CD4-positive, alpha-beta T cell treated with Interleukin-6 at 100 ng/mL for 8 hours (primary cell): ENCODE measurements at places on chromosomes 7 and 10.

DNA sequence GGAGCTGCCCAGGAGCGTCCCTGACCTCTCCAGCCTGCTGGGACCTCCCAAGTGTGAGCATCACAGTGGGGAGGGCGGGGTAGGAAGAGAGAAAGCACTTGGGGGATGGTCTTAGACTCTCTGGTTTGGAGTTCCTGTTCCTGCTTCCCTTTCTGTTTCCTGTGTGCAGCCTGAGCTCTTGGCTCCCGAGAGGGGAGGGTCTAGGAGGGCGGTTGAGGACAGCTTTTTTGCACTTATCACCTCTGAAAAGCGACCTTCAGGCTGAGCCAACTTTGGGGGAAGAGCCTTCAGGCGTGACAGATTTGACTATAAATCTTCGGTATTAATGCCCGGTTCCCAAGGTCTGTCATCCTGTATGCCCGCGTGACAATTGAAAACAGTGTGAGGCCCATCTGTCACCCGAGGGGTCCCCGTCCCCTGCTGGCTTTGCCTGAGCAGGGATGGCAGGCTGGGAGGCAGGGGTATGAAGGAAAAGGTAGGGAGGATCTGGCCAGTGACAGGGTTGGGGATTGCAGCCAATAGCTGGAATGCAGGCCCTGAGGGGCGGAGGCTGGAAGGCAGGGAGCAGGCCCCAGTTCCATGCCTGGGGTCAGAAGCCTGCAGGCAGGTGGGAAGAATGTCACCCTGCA lies 78.6 kb downstream of the CDH23 start:
- no peak for DNase-seq

GRCh38 chr7:109354000-109354399 lies 784.3 kb downstream of the DNAJB9 start:
- no peak for DNase-seq

GRCh38 chr10:44850356-44850934 lies 60.7 kb upstream of the TMEM72 start:
- DNase-seq = no peak

DNA sequence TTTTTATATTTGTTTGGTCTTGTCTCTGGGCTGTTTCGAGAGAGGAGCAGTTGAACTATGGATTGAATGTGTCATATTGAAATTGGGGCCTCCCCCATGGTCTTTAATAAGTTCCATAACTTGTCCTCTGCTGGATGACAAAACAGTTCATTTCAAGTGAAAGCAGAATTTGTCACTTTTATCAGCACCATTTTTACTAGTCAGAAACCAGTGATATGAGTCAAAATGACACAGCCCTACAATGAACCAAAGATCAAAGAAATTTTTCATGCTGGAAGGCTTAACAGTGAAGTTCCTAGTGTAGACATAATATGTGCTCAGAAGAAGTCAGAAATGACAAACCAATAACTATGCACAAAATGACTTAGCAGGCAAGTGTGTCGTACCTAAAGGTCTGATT lies 133.6 kb upstream of the VWC2 start:
- no peak for DNase-seq

DNA sequence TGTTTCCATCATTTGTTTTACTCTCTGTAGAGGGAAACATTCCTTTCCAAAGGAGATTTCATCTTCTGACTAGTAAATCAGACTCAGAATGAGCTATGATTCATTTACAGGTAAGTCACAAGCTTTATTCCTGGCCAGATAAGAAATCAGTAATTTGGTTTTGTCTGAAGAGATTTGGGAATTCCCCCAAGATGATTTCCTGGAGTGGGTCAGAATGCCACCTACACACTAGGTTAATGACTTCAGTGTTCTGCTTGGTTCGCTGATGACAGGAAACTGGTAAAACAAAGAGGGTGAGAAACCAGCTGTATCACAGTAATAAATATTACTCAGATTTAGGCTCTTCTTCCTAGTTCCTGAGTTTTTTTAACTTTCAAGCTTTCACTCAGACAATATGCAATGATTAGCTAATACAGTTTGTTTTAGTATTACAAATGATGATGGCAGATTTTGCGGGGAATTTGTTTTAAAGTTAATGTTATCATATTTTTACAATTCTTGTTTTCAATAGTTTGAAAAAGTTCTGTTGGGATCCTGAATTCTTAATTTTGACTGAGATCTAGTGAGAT lies 8.3 kb upstream of the ASZ1 start:
- DNase-seq = no peak

DNA sequence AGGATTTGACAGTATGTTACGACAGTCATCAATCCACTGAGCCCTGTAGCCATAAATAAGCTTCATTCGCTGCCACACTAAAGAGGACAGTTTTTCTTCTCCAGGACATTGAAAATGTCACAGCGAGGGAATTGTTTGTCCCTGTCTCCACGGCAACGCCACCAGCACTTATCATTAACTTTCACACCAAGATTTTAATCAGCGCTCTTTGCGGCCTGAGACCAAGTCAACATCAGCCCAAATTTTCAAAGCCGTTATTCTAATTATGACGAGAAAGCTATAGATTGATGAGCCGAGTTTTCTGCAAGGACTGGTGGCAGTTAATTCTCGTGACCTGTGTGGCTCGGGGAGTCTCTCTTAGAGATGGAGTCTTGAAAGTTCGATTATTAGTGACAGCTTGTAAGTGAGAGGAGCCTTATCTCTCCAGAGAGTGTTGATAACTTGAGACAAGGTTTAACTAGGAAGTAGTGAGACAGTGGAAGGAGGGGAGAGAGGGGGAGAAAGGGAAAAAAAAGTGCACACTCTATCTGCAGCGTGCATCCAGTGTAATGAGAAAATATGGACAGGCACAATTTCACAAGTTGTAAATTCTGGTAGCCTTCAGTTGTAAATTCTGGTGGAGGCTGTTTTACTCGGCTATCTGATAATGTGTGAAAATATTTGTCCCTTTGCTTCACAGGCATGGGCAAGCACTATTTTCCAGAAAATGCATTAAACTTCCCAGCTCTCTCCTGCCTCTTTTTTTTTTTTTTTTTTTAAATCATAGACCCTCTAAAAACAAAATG lies 473.3 kb downstream of the LRMDA start:
- no peak for DNase-seq

DNA sequence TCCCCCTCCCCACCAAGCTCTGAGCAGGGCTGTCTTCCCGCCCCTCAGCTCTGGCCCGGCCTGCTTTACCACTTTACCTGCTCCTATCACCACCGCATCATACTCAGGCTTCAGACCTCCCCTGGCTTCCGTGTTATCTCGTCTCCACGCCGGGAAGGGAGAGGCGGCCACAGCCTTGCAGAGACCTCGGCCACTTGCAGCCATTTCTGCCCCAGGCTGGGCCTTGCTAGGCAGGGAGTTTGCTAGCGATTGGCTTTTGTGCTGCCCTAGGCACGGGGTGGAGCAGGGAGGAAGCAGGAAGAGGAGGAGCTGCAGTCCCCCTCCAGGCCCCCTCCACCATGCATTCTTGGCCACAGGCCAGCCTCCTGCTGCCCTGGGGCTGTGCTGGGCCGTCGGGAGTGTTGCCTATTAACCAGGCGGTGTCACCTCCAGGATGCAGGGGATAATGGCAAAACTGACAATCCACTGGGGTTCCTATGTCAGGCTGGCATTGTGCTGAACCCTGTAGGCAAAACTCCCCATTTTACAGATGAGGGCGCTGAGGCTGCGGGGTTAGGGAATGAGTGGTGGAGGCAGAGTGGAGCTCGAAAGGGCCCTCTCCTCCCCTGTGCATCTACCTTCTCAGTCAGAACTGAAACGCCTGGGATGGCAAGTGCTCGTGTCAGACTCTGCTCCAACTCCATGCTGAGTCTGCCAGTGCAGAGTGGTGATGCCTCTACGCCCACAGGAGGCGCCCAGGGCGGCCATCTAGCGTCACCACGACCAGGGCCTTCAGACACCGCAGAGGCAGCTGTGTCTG lies at the start of gene PYROXD2:
PYROXD2 (minus strand) TSS at position 251 of the 799 bp plus-strand sequence; CDS start at position 204, 47 bp downstream.
- peak; percentile 79 for DNase-seq
